ENCODE measurements at places on chromosomes 13 and 19. TPM values are rescaled to one million over a fixed set of nuclear protein-coding genes. Genes with fewer than 3 reads are reported as not detected.

Gene GPR183
- total RNA-seq: not detected

Gene MARCHF2
- total RNA-seq: 62.3 TPM

Gene OR7A5
- not detected for total RNA-seq

Gene CEACAM7
- total RNA-seq: not detected

Gene PSG7
- total RNA-seq: 0.44 TPM

Gene PSG3
- not detected for total RNA-seq

Gene CYP2A7
- total RNA-seq: not detected

Gene ZNF525
- total RNA-seq: 5.6 TPM

Gene SMAD9
- total RNA-seq: 5.2 TPM

Gene ZNF44
- 10.4 TPM for total RNA-seq

Gene MEIOSIN
- not detected for total RNA-seq

Gene ZNF681
- total RNA-seq: 0.87 TPM

Gene WDR62
- total RNA-seq: 0.50 TPM

Gene KCTD12
- total RNA-seq: 64.7 TPM

Gene TUBA3C
- not detected for total RNA-seq

Gene CD37
- not detected for total RNA-seq

Gene TMEM145
- total RNA-seq: not detected

Gene SIAH3
- not detected for total RNA-seq

Gene BEST2
- total RNA-seq: not detected

Gene WTIP
- 13.2 TPM for total RNA-seq

Gene CERS1
- total RNA-seq: 0.29 TPM

Gene RELB
- 4.1 TPM for total RNA-seq

Gene CD209
- not detected for total RNA-seq

Gene KIR3DL2
- total RNA-seq: not detected

Data from smooth muscle cell of trachea (primary cell).